ENCODE measurements at places on chromosomes 16 and 17.

GRCh38 chr17:19948116-19948943 lies 29.3 kb downstream of the AKAP10 start:
- no peak for DNase-seq

GRCh38 chr17:8922451-8922850 lies 43.1 kb downstream of the PIK3R5 start:
- DNase-seq = no peak

GRCh38 chr17:76467366-76467765 lies at the start of gene AANAT:
TSS of gene AANAT (plus strand) at chr17:76467603. CDS start at chr17:76468747, 1,144 bp downstream.
- DNase-seq = no peak

DNA sequence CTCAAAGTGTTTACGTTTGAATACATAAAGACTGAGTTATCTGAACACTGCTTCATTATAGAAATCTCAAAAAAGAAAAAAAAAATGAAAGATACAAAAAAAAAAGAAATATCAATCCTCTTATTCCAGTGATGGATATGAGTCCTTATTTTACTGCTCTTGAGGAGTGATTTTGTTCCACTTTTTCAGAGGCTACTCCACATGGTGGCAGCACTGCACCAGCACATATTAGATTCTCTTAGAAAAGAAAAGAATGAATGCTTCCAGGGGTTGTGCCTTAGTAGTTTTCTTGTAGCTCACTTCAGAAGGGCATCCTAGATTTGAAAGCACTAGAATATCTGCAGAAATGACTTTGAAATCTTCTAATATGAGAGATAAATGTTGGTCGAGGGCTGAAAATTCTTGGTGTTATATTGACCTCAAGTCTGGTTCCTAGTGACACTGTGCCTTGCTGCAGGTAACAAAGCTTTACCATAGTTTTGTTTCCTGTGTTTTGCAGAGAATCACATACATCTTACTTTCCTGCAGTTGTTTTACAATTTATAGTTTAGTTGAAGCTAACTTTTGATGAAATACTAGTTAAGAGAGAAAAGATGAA lies 25.9 kb downstream of the AP2B1 start:
- peak; percentile 20 for DNase-seq

DNA sequence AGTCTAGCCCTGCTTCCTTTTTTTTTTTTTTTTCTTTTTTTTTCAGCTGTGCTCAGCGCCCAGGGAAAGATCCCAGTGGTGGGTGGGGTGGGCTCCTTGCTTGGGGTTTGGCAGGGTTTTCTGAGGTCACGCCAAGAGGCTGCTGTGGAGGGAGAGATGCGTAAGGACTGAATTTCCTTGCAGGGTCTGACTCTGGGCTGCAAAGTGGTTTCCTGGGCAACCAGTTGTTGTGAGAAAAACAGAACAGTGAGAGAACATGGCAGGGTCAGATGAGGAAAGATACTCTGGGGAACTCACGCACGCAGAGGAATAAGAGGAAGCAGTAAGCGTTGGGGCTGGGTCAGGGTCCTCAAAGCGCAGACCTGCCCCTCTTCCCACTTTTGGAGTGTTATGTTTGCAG lies 119.5 kb downstream of the IRF8 start:
- DNase-seq = peak; percentile 50

- DNase-seq = peak; percentile 85
Measured at GRCh38 chr16:4505356-4506147, 29.4 kb downstream of the HMOX2 start.

DNA sequence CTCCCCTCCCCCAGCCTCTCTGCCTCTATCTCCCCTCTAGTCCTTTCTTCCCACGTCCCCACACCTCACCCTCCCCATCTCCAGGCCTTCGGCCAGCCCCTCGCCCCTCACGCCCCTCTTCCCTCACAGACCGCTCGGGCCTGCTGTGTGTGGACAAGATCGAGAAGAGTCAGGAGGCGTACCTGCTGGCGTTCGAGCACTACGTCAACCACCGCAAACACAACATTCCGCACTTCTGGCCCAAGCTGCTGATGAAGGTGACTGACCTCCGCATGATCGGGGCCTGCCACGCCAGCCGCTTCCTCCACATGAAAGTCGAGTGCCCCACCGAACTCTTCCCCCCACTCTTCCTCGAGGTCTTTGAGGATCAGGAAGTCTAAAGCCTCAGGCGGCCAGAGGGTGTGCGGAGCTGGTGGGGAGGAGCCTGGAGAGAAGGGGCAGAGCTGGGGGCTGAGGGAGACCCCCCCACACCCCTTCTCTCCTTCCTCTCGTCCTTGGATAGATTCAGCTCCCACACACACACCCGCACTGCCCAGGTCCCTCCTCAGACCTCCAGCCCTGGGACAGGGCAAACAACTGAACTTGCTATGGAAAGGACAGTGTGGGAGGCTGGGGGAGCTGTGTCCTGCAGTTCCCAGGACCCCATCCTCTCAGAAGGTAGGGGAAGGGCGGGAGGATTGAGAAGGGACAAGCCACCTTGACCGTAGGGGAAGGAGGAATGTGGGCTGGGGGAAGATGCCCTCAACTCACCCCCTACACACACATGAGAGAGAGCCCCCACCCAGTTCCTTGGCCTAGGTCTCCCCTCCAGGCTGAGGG lies 11.1 kb downstream of the NR1D1 start:
- no peak for DNase-seq

- no peak for DNase-seq
Measured at GRCh38 chr17:82065193-82065637, 389 bp downstream of the DUS1L start.

- no peak for DNase-seq
Measured at GRCh38 chr17:78683408-78683961, 98.6 kb downstream of the CYTH1 start.

- no peak for DNase-seq
Measured at GRCh38 chr17:28584434-28584833, 7.7 kb upstream of the ALDOC start.

- no peak for DNase-seq
Measured at GRCh38 chr16:78326731-78327130, 227.3 kb downstream of the WWOX start.

DNA sequence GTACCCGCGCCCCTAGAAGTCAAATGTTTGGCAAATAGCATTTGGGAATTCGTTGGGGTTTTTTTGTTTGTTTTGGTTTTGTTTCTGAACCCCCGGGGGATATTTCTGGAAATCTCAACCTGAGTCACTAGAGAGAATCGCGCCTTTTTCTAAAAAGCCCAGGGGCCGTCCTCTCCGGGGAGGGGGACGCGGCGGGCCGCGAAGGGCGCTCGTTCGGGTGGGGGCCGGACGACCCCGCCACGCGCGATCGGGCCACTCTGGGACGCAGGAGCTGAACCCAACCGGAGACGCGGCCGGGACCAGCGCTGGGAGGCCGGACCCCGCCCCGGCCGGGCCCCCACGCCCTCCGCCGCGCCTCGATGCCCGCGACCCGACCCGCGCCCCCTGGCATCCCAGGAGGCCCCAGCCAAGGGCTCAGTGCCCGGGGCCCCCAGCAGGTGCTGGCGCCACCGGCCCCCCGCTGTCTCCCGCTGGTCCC lies 302 bp downstream of the LITAF start:
- DNase-seq = no peak

GRCh38 chr16:82695806-82696205 lies 69.0 kb downstream of the CDH13 start:
- no peak for DNase-seq

DNA sequence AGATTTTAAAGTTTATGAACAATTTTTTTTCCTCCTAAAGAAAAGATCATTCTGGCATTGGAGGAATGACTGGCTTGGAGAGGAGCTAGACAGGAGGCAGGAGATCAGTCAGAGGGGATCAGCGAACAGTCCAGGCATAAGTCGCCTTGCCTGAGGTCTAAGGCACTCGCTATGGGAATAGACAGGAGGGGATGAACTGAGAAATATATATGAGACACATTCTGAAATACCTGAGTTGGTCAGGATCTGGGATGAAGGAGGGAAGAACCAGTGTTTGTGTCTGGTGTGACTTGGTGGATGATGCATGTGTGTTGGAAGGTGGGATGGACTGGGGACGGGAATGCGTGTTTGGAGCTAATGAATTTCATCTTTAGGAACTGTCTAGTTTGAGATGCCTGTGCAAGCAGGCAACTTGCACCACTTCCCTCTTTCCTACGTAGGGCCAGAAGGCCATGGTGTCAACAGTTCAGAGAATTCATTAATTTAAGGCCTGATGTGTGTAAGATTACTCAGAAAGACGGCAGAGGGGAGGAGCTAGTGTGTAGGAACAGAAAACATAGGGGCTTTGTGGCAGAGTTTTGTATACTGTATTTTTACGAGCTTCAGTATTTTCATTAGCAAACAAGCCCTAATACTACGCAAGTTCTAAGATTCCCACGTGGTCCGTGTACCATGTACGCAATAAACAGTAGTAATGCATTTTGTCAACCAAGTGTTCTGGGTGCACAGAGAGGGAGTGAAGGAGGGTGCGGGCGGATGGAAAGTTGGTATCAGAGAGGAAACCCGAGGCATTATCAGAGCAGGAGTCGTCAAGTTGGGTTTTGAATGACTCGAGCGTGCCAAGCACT lies 825 bp downstream of the HEATR6 start:
- peak; percentile 26 for DNase-seq

DNA sequence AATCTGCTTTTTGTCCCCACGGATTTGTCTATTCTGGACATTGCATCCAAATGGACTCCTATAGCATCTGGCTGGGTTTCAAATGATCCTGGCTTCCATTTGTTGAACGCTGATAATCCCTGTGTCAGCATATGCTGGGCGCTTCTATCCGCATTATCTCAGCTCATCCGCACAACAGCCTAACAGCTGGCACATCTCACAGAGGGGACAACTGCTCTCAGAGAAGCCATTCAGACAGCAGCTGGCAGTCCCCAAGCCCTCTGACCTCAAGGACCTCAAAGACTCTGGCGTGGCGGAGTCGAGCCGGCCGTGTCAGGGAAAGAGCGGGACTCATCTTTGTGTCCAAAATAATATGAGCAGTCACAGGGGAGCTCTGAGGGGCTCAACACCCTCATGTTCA lies 82.3 kb downstream of the NT5M start:
- no peak for DNase-seq

GRCh38 chr17:50884439-50885311 lies 18.5 kb upstream of the TOB1 start:
- DNase-seq = no peak

DNA sequence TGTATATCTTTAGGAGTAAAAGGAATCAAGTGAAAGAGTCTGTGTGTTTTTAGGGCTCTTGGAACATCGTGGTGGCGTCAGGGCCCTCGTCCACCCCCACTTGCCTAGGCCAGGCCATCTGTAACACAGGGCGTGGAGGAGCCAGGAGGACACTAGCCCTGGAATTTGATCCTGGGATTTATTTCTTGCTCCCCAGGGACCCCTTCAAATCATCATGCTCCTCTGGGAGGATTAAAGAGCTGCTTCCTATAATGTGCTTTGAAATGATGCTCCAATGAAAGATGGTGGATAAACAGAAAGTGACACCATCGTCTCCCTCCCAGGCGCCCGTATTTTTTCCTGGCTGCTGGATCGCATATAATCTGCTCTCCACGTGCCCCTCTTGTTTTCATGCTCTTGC lies 113.3 kb downstream of the AATF start:
- DNase-seq = no peak

DNA sequence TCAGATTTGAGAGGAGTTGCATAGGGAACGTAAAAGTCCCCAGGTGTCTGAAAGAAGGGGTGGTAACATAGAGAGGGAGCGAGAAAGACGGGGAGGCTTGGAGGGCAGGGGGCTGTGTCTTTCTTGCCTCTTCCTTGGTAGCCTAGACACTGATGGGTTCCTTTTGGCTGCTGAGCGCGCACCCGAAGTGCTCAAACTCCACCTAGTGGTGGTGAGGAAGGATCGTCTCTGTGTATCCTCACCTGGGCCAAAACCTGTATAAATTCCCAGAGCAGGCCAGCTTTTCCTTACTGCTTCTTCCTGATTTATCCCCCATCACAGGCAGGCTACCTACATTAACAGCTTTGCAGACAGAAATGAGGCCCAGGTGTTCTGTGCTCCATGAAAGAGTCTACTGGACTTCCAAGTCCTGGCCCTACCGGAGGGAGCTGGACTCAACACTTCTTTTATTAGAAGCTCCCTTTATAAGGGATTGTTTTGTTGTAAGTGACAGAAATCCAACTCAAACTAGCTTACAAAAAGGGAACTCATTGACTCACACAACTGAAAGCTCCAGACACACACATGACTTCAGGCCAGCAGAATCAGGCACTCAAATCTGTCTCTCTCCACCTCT lies 5.5 kb upstream of the SLC25A35 start:
- DNase-seq = peak; percentile 86

GRCh38 chr16:30764086-30764485 lies 2.0 kb downstream of the RNF40 start:
- DNase-seq = no peak

DNA sequence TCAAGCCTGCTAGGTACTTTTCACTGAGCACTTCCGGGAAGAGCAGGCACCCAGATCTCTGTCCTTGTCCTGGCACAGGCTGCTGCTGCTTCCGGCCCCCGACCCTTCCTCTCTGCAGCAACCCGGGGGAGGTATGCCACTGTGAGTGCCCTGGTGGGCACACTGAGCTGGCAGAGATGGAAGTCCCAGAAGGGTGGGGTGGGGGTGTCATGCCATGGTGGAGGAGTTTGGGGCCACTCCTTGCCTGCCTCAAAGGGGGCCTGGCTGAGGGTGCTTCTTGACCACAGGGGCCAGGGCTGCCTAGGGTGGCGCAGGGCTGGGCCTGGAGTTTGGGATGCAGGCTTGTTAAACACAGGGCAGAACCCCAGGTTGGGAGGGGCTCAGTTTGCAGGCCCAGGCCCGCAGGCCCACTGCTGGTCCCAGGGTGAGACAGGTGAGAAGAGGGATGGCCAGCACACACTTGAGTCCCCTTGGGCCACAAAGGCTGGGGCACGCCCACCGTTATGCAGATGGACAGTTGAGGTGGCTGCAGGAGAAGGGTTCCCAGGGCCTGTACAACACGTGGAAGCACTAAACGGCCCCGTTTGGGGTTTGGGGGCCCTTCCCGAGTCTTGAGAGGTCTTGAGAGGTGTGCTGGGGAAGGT lies 8.7 kb downstream of the TMEM235 start:
- DNase-seq = no peak

DNA sequence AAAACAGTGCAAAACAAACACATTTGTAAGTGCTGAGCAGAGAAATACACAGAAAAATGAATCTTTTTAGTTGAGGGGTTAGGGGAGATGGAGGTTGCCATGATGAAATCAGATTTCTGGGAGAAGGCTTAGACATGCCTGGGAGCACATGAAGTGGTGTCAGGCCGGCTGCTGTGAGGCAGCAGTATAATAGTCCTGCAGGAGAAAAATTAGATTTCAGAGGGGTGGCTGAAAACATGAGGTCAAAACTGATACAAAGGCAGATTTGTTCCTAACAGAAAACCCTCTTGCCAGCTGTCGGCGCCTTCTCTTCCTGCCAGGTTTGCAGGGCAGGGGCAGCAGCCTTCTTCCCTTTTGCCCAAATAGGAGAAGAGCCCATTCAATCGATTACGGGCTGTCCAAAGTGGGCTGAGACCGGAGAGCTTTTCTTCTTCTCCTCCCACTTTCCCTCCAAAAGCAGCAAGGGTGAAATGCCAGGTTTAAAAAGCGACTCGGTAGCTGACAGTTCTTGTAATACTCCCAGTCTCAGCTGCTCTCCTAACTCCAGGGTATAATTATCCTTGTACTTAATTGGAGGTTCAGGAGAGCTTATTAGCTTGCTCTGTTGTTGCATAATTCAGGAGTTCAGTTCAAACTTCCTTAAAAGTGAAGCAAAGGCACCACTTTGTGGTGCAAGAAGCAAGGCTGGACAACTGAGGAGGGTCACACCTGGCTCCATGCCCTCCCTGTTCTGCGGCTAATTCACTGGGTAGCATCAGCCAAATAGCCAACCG lies 80.0 kb downstream of the PCTP start:
- DNase-seq = no peak
